Central memory CD4-positive, alpha-beta T cell (primary cell): ENCODE measurements at places on chromosomes 4 and X.

GRCh38 chr4:139503622-139504166 lies 49.8 kb downstream of the RAB33B start:
- DNase-seq, result no peak

GRCh38 chr4:92012899-92013867 lies 290.6 kb upstream of the GRID2 start:
- no peak for DNase-seq

GRCh38 chr4:95027905-95028618 lies 270.3 kb downstream of the BMPR1B start:
- DNase-seq, result no peak

- DNase-seq, result no peak
Measured at GRCh38 chr4:173748353-173748752, 218.3 kb upstream of the HAND2 start.

GRCh38 chr4:73856518-73856917 lies 3.4 kb downstream of the PF4V1 start:
- DNase-seq, result no peak

DNA sequence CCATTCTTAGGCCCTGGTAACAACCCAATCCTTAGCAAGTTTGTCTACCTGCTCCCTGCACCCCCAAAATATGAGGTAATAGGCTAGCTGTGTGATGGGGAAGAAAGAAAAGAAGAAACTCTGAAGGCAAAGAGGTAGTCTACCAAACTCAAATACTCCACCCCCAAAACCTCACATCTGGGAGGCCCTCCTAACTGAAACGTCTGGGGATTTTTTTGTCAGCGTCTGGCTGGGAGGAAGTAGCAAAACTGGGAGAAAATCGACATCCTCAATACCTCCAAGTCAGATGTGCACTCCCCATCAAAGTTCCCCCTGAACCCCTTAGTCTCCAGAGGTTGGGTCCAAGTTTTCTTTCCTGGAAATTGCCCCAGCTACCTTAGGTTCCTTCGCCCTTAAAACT lies 1.0 kb downstream of the LAMP2 start:
- DNase-seq, result no peak

DNA sequence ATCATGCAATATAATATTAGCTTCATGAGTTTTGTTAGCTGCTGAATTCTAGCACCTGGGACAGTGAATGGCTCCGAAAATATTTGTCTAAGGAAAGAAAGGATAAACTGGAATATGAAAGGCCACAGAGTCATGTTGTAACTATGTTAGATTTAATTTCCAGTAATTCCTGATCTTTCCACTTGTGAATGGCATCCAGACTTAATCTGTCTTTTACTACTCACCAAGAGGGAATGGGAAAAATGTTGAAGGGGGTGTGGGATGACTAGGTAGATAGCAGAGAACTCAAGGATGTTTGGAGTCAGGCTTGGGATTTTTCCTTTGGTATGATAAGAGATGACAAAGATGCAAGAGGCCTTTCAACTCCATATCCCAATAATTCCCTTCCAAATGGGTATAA lies 9.4 kb downstream of the ADH6 start:
- DNase-seq, result no peak

GRCh38 chrX:40253771-40254170 lies 156.0 kb upstream of the BCOR start:
- DNase-seq, result no peak

- no peak for DNase-seq
Measured at GRCh38 chrX:136941396-136942337, 61.1 kb upstream of the RBMX start.
